Kidney glomerular epithelial cell (primary cell): ENCODE measurements at places on chromosomes 6 and 20.

DNA sequence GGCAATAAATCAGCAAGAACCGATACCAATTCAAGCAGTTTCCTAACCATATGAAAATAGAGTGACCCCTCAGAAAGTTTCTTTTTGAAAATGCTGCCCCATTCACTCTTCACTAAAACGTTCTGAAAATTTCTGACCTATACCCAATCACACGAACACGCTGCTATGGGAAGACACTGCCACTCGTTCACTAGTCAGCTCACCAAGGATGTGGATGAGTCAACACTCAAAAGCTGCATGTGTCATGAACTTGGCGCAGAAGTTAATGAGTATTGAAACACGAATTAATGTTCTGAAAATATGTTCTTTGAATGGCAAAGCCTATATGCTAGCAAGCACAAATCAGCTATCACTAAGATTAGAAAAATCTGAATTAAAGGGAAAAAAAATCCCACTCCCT, 84.2 kb downstream of the PREP start:
- no peak for DNase-seq

GRCh38 chr6:5150551-5151075, 65.5 kb downstream of the PPP1R3G start:
- no peak for DNase-seq

- no peak for DNase-seq
Measured at GRCh38 chr6:88661136-88661535, 302.3 kb downstream of the RNGTT start.

DNA sequence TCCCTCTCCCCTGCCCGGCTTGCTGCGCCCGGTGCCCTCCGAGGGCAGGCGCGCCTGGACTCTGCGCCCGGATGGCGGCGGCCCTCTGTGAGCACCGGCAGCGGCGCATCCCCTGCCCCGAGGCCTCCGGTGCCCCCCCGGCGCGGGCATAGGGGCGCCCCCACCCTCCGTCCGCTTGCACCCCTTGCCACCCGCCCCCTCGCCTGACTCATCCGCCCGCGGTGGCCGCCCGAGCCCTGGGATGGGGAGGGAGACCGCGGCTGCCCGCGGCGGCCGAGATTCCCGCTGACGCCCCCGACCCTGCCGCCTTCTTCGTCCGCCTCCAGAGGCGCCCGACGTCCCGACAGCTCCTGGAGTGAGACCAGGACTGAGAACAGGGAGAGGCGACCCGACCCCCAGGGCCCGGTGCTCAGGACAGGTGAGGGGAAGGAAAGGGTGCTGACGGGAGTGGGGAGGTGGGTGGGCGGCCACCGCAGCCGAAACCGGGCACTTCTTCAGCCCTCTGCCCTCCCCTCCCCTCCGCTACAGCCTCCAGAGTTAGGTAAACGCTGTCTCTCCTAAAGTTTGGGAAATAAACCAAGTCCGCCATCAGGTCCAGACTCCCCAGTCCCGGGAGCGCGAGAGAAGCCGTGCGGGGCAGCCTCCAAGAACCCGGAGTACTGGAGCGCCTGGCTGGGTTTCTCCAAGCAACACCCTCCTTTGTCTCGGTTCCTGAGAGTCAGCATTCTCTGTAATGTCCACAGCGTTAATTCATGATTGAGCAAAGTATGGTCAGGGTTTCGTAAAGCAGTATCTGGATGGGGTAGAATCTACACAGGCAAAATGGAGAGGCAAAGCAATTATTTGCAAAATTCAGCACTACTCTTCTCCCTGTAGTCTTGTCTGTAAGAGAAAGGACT, 539 bp downstream of the TMEM200A start:
- DNase-seq = no peak

- no peak for DNase-seq
Measured at GRCh38 chr6:31468311-31468710, 29.6 kb upstream of the MICB start.

- no peak for DNase-seq
Measured at GRCh38 chr20:1403624-1404023, 10.8 kb upstream of the FKBP1A start.

GRCh38 chr6:53794137-53794719, 577 bp upstream of the LRRC1 start:
- peak; percentile 78 for DNase-seq

DNA sequence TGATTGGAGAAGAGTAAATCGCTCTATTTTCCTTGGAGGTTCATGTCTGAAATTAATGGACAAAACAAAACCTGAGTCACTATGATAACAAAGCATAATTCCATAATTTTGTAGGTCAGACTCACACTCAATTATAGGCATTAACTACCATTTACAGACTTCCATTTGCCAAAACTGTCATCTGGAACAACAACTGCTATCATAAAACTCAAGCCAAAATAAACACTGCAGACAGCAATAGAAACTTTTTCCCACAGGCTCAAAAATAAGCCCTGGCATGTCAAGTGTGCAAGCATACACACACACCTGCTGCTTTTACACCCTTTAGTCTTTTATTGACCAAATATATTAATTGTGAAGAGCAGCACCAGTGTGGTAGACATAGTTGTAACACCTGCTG, 7.1 kb downstream of the MRPS10 start:
- DNase-seq = peak; percentile 50

GRCh38 chr6:13273931-13274706, 54.2 kb downstream of the TBC1D7 start:
- no peak for DNase-seq

DNA sequence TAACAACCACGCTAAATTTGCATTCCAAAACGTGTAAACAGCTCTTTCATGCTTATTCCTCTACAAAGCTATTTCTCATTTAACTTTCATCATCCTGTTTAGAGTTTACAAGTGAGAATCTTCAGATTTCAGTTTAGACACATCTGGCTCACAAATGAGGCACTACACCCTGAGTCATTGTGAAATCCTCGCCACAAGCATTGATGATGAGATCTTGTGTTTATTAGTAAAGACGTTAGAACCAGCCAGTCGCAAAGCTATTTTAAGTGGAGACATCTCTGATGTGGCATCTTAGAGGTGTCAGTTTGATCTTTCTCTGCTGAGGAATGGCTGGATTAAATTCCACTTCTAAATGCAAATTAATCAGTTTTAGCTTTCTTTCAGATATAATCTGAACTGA, 8.3 kb upstream of the ISM1 start:
- no peak for DNase-seq

- no peak for DNase-seq
Measured at GRCh38 chr20:22452442-22453011, 131.8 kb downstream of the FOXA2 start.

GRCh38 chr6:21441386-21441785, 152.2 kb upstream of the SOX4 start:
- no peak for DNase-seq

DNA sequence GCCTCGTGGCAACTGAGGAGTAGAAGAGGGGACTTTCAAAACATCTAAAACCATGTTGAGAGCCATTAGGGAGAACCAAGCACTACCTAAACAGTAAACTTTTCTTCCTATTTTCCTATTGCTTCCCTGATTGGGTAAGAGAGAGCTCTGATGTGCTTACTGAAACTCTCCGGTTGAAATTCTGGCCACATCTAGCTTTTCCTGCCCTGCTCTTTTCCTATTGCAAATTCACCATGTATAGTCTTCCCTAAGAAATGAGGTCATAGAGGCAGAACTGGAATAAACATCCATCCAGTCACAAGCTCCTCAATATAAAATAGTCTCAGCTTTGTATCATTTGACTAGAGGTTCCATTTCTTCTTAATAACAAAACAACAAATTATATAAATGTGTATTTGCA, 199.5 kb upstream of the CNR1 start:
- DNase-seq = no peak

GRCh38 chr6:127550403-127550802, 26.6 kb upstream of the C6orf58 start:
- DNase-seq = peak; percentile 90

- no peak for DNase-seq
Measured at GRCh38 chr20:62923669-62924441, 2.5 kb downstream of the DIDO1 start.

DNA sequence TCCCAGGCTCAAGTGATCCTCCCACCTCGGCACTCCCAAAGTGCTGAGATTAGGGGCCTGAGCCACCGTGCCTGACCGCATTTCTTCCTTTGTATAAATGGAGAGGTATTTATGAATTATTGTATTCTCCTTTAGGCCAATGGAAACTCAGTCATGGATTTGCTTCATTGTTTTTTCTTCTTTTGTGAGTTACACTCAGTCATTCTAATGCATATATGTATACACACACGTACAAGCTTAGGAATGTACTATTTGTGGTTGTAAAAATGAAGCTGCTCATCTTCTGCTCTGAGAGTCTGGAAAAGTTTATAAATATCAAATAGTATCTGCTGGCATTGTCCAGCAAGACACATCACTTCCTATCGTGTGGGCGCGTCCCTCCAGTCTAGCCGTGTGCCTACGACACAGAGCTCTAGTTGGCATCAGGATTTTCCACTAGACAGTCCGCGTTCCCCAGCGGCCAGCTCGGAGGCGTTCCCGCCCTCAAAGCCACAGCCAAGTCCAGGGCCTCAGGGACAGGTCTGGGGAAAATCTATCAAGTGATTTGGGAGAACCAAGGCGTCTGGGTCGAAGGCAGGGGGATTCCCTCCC, 215.2 kb downstream of the NFATC2 start:
- DNase-seq = no peak

- DNase-seq = peak; percentile 57
Measured at GRCh38 chr6:44431118-44431725, 43.7 kb downstream of the CDC5L start.

GRCh38 chr6:73854998-73855718, 159.2 kb downstream of the CD109 start:
- peak; percentile 28 for DNase-seq

DNA sequence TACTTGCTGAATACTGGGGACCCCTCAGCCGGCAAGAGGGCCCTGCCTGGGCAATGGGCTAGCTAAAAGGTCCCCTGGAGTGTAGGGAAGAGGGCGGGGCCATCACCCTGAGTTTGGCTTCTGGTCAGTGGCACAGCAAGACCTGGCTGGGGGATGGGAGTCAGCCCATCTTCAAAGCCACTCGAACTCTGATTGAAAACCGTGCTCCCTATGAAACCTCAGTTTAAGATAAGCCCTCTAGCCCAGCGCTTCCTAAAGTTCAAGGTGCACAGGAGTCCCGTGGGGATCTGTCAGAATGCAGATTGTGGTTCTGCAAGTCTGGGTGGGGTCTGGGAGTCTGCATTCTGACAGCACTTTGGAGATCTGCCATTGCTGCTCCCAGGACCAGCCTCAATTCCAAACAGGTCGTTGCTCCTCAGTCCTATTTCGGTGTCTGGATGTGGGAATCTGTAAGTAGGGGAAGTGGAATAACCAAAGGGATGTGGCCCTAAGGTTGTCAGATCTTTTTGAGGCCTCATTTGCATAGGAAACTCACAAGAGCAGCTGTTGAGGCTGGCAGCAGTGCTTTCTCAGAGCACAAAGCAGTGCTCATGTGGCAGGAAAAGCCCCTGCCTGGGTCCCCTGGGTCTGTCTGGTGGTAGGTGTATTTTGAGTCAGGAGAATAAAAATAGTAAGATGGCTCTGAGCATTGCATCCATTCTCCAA, 85.3 kb upstream of the SCP2D1 start:
- DNase-seq = no peak

DNA sequence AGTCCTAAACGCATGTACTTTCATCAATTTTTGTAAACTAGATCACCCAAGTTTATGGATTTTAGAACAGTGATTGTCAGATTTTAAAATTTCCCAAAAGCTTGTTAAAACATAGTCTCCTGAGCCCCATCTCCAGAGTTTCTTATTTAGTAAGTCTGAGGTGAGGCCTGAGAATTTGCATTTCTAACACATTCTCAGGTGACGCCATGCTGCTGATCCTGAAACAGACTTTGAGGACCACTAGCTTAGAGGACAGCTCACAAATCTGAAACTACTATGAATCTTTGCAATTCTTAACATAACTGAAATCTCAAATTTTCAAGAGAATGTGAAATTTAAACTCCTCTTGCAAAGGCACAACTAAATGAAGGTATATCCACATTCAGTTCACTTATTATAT, 37.8 kb upstream of the MLIP start:
- DNase-seq = no peak

DNA sequence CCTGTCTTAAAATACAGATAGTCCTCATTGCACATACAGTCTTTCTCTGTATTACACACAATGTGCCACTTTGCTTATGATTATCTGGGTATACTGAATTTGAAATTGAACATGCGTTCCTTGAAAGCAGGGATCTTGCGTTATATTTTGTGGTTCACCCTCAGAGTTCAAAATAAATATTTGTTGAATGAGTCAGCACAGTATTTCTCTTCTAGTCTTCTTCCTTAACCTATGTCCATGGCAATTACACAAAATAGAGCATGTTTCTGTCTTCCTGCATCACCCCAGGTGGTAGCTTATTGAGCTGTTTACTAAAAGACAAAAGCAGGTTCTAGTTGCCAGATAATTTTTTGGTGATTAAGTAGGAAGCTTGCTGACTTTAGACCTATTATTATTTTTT, 272.9 kb upstream of the FERMT1 start:
- peak; percentile 80 for DNase-seq

DNA sequence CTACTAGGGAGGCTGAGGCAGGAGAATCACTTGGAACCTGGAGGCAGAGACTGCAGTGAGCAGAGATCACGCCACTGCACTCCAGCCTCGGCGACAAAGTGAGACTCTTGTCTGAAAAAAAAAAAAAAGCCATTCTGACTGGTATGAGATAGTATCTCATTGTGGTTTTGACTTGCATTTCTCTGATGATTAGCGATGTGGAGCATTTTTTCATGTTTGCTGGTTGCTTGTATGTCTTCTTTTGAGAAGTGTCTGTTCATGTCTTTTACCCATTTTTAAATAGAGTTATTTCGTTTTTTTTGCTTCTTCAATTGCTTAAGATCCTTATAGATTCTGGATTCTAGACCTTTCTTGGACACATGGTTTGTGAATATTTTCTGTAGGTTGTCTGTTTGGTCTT, 103.5 kb upstream of the SIM1 start:
- DNase-seq = no peak

- DNase-seq = no peak
Measured at GRCh38 chr6:156863504-156863903, 86.3 kb downstream of the ARID1B start.
